Right atrium auricular region (tissue), 2 donors: ENCODE measurements at places on chromosomes 12 and 14. TPM values are rescaled to one million over a fixed set of nuclear protein-coding genes. Genes with fewer than 3 reads are reported as not detected.

DNA sequence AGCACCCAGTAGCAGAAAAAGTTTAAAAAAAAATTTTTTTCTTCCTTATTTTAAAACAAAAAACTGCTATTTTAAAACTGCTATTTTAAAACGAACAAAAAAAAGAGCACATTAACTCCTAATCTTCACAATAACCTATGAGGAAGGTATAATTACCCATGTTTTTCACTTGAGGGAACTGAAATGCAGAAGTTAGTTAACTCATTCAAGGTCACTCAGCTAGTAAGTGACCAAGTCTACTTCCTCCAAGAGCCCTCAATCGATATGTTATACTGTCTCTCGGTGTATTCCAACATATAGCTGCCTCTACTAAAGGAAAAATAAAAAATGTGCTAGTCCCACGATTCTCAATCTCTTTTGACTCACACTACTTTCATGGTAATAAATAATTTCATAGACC lies 7.8 kb downstream of the RPAP3 start:
- no peak for DNase-seq

GRCh38 chr12:88325076-88325815 lies 183.1 kb downstream of the TMTC3 start:
- no peak for DNase-seq

- DNase-seq = no peak
Observed at GRCh38 chr12:122166422-122167349, 7.3 kb downstream of the IL31 start.

- no peak for DNase-seq
Observed at GRCh38 chr14:32472512-32473463, 143.7 kb downstream of the AKAP6 start.

GRCh38 chr14:88203291-88203690 lies 119.8 kb downstream of the KCNK10 start:
- DNase-seq = no peak

- no peak for DNase-seq
Observed at GRCh38 chr14:27243365-27243764, 645.5 kb upstream of the NOVA1 start.

DNA sequence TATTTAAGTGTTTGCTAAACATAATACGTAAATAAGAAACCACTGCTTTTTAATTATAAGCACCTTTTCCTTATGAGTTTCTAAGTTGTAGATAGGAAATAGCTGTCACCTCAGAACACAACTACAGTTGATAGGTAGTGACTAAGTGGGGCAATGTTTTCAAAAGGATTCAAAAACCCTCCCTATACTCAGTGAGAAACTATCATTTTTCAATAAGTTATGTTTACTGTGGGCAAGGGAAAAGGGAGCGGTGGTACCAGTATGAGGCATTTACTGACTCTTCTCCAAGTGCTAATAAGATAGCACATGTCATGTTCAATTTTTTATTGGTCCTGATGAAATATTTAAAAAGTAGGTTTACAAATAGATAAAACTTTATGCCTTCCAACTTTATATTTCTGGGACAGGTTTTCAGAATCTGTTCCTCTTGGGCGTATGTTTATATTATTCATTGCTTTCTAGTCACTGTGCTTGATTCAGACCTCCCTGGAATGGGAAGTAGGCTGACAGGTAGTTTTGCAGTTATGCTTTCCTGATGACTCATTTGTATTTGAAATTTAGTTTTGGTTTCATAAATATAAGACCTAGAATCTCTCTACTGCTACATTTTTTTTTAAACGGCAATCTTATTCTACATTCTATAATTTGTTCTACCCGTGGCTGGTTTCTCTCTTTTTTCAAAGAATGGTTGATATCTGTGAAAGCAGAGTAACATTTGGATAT lies 153.1 kb downstream of the TMEM117 start:
- no peak for DNase-seq

DNA sequence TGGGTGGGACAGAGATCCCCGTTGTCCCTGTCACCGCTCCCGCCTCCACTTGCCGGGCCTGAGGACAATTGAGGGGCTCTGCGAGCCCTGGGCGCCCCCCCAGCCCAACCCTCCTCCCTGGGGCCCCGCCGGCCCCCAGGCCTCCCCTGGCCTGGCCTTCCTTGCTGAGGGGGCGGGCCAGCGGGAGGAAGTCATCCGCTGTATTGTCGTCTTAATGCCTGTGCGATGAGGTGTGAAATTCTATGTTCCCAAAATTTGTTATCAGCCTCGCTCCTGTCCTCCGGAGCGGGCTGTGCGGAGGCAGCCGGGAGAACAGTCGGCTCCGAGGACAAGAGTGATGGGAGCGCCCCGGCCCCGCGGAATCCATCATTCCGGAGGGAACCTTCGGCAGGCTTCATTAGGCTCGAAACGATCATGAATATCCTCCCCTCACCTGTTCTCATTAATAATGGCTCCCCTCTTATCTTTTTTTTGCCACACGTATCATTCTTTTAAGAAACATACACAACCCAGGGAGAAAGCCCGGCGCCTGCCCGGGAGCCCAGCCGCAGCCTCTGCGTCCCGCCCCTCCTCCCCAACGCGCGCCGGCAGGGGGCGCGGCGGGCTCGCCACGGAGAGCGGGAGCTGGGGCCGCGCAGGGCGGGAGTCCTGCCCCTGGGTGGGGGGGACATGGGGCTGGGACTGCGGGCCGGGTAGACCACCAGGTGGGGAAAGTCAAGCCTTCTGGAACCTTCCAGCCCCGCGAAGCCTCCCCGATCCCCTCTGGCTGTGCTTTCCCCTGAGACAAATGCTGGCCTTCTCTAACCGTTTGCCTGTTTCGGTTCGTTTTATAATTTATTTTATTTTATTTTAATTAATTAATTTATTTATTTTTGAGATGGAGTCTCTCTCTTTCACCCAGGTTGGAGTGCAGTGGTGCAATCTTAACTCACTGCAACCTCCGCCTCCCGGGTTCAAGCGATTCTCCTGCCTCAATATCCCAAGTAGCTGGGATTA lies 17.1 kb upstream of the DLK1 start:
- DNase-seq = no peak

GRCh38 chr14:22613106-22613695 lies 15.1 kb downstream of the ABHD4 start:
- DNase-seq = no peak

- no peak for DNase-seq
Observed at GRCh38 chr12:124492879-124493808, 74.3 kb downstream of the NCOR2 start.

GRCh38 chr12:128474916-128475315 lies 207.9 kb downstream of the TMEM132C start:
- peak; percentile 30 for DNase-seq

- DNase-seq = peak; percentile 79
Observed at GRCh38 chr14:24332268-24332993, 2.4 kb downstream of the ADCY4 start.

- DNase-seq = no peak
Observed at GRCh38 chr14:90720336-90720735, 95.9 kb downstream of the TTC7B start.

- DNase-seq = no peak
Observed at GRCh38 chr12:14836336-14837210, 6.8 kb downstream of the ART4 start.

Gene GALNT8
- 2.0 TPM for total RNA-seq

Gene BCL2L2
- total RNA-seq = 36.3 TPM

Gene TRIAP1
- 8.9 TPM for total RNA-seq

Gene PLCZ1
- total RNA-seq = not detected
